ENCODE measurements at places on chromosomes 6 and 20.

- no peak for DNase-seq
Observed at GRCh38 chr6:56046576-56046975, 171.2 kb upstream of the BMP5 start.

- no peak for DNase-seq
Observed at GRCh38 chr20:33790566-33790965, 20.6 kb upstream of the CHMP4B start.

DNA sequence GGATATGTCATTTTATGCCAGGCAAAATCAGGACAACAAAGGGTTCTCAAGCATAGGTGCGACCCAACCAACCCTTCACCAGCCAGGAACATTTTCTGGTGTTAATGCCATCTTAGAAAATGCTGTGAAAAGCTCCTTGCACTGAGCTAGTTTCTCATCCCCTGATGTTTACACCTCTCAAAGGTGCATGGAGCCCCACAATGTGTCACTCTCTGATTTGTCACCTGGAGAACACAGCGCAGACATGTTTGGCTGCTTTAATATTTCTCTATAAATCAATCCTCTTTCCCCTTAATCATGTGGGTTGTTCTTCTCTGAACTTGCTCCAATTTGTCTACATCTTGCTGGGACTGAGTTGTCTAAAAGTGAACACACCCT is 244.3 kb downstream of the TSHZ2 start:
- DNase-seq, result no peak

GRCh38 chr20:22861990-22862389 is 173.1 kb upstream of the SSTR4 start:
- DNase-seq, result no peak

DNA sequence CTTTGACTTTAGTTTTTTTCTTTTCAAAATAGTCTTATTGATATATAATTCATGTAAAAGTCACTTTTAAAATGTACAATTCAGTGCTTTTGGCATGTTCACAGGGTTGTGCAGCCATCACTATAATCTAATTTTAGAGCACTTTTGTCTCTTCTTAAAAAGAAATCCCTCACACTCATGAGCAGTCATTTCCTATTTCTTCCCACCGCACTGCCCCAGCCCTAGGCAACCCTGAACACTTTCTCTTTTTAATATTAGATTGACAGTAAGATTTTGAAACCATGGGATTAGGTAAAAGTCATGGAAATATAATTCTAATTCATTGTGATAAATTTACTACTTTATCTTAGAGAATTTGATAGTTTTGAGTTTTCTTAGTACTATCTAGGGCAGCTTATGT is 309.4 kb downstream of the UTRN start:
- DNase-seq, result no peak

DNA sequence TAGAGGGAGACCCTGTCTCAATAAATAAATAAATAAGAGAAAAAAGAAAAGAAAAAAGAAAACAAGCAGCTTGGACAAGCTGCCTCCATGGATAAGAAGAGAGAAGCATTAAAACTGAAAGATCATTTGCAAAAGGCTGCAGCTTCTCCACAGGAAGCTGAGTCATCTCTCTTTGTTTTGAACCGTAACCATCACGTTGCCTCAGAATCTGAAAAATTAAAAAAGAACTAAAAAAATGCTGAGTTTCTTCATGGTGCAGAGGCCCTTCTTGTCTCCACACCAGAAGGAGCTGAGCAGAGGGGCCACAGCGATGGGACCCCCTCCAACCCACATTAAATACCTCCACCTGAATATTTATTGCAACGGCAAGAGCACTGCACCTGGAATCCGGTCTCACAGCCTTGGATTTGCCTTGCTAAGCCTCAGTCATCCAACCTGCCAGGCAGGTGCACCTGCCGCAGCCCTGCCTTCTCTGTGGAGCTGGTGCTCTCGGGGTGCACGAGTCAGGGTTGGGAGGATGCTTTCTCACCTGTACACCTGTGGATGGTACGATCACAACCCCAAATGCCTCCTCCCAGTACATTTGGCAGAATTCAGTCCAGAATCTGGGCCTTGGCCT is 28.1 kb downstream of the TOX2 start:
- DNase-seq, result peak; percentile 77

- DNase-seq, result no peak
Observed at GRCh38 chr20:50290808-50291207, 100.2 kb downstream of the CEBPB start.

DNA sequence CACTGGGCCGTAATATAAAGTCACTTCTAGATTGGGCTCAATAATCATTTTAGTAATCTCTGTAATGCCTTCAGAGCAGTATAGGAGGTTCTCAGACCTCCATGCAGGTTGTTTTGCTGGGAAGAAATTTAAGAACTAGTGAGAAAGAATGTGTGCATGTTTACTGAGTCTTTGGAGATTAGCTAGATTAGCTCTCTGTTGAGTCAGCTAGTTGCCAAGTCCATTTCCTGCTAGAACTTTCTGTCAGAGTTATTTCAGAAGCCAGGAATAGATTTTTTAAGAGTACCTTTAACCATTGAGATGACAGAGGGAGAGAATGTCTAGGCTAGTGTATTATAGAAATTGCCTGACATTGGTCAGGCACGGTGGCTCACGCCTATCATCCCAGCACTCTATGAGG is 33.3 kb downstream of the ORC3 start:
- no peak for DNase-seq

- DNase-seq, result no peak
Observed at GRCh38 chr6:87494761-87495422, 22.1 kb downstream of the SLC35A1 start.

DNA sequence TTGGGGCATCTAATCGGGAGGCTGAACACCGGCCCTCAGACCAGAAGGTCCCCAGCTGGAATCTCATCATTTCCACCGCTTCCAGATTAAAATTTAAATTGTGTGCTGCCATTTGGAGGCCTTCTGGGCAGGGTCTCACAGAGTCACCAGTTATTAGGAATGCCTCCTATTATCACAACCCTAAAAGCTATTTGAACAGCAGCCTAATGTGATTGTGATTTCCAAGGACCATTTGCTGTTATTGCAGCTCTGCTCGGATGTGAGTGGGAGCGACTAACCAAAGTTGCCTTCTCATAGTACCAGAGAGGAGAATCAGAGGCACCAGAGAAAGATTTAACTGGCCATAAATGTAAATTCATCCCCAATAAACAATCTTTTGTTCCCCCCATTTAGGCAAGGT is 277.3 kb downstream of the RNF144B start:
- DNase-seq, result no peak

DNA sequence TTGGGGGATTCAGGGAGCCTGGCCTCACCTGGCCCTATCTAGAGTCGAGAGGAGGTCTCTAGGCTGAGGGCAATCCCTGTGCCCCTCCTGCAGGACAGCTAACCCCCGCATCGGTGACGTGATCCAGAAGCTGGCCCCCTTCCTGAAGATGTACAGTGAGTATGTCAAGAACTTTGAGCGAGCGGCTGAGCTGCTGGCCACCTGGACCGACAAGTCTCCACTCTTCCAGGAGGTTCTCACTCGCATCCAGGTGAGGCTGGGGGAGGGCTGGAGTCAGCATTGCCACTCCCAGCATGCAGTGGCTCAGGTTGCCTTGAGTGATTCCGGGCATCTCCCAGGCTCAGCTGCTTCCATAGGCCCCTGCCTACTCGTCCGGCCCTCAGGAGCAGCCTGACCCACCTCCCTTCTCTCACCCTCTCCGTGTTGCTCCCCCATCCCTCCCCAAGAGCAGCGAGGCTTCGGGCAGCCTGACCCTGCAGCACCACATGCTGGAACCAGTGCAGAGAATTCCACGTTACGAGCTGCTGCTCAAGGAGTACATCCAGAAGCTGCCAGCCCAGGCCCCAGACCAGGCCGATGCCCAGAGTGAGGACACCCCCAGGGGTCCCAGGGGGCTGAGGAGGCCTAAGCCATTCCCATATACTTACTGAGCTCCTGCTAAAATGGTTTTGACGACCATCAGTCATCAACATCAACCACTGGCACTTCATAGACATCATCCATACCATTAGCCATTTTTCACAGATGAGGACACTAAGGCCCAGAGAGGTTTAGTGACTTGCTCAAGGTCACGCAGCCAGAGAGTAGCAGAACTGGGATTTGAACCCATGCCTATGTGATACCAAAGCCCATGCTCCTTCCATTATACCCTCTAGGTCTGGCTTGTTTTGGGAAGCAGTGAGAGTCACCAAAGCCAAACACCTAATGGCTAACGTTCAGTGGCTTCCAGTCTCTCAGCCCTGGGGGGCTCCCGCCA is 8.3 kb downstream of the FGD2 start:
- no peak for DNase-seq

- DNase-seq, result peak; percentile 19
Observed at GRCh38 chr6:46015119-46015968, at the start of gene CLIC5. CLIC5 (minus strand) TSS chr6:46015860; CDS start chr6:46015542, 318 bp downstream.

- DNase-seq, result no peak
Observed at GRCh38 chr6:56888687-56889086, 66.2 kb upstream of the BEND6 start.

DNA sequence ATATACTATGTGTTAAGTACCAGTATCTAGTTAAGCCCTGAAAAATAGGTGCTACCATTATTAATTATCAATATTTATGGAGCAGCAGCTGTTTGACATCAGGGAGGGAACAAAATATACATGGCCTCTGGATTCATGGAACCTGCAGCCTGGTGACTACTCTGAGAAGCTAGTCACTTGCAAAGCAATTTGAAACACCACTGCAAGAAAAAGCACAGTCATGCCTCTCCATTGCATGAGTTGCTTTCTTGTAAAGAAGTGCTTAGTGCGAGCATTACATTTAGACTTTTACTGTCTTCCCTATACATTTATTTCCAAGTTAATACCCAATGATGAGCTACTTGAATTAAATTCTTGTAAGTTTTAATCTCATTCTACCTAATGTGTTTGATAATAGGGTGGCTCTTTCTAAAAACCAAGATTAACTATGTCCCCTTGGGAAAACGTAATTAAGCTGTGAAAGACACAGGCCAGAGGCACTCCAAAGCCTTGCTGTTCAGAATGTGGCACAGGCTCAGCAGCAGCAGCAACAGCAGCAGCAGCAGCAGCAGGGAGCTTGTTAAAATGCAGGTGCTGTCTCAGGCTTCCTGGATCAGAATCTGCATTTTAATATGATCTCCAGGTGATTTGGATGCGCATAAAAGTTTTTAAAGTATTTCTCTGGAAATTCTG is 83.6 kb downstream of the PFDN4 start:
- DNase-seq, result no peak

GRCh38 chr6:4848382-4849068 is 72.3 kb downstream of the CDYL start:
- no peak for DNase-seq

DNA sequence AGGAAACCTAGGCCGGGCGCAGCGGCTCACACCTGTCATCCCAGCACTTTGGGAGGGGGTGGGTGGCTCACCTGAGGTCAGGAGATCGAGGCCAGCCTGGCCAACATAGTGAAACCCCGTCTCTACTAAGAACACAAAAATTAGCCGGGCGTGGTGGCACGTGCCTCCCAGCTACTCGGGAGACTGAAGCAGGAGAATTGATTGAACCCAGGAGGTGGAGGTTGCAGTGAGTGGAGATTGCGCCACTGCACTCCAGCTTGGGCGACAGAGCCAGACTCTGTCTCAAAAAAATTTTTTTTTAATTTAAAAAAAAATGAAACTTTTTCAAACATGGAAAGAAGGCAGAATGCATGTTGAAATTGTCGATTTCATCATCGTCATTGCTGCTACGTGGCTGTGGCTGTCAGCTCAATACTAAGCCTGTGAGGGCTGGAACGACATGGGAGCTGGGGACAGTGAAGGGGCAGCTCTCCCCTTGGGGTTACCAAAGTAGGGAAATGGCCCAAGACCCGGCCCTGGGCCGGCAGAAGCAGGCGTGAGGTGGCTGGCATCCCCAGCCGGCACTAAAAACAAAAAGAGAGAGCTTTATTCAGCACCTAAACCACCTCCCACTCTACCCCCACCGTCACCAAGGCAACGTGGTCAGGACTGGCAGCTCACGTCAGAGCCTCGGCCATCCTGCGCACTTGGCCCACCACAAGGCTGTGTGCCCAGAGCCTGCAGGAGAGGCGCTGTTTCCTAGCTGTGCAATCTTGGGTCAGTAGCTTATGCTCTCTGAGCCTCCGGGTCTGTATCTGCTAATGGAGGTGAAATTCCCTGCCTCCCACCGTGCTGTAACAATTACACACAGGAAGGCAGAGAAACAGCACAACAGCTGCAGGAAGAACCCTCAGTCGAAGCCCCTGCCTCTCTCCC is 30.8 kb downstream of the AGPAT4 start:
- no peak for DNase-seq

DNA sequence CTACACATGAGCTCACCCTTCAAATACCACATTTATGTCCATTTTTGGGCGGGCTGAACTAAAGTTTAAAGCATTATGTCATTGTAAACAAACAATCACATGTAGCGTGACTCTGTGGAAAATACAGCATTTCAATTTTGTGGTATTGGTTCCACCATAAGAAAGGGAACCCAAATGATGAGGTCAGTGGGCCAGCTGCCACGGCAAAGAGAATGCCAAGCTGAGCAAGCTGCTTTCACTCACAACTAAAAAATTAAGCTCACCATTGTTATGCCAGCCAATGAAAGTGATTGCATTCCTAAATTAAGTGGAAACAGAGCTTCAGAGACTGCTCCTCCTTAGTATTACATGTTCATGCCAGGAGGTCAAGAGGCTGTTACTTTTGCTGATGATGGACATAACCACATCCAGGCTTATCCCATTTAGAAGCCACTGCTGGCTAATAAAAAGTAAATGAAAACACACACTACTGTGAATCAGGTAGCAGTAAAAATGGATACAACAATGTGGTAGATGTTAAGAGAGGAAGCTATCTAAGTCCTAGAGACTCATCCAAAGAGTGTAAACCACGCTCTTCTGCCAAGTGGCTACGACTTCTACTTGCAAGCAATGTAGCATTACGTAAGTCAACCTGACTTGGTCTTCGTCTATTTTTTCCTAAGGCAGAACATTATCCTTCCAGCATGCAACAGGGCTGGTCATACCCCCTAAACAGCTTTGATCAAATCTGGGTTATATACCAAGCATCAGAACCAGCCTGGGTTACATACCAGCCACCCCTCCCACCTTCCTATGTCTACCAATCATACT is 164.8 kb downstream of the BACH2 start:
- DNase-seq, result no peak

- peak; percentile 83 for DNase-seq
Observed at GRCh38 chr6:151702851-151703658, 104.4 kb upstream of the ESR1 start.

Data from activated CD4-positive, alpha-beta T cell treated with anti-CD3 and anti-CD28 coated beads, Interleukin-2, Interleukin-6, amounts not matched to agents 100 ng/mL and 50 ng/mL, durations not matched to agents 16 hours and 8 hours (primary cell).